ENCODE measurements at places on chromosomes 12 and 14.

DNA sequence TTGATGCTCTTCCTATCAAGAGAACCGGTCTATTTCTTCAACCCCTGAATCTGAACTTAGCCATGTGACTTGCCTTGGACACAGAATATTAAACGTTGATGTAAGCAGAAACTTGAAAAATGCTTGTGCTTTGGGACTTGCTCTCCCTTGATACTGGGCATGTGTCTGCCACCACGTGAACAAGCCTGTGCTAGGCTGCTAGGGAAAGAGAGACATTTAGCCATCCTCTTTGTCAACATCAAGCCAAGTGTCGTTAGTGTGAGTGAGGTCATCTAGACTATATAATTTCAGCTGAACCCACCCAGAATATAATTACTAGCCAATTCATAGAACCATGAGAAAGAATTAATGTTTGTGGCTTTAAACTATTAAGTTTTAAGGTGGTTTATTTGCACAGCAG lies 98.2 kb upstream of the TRHDE start:
- no peak for DNase-seq

DNA sequence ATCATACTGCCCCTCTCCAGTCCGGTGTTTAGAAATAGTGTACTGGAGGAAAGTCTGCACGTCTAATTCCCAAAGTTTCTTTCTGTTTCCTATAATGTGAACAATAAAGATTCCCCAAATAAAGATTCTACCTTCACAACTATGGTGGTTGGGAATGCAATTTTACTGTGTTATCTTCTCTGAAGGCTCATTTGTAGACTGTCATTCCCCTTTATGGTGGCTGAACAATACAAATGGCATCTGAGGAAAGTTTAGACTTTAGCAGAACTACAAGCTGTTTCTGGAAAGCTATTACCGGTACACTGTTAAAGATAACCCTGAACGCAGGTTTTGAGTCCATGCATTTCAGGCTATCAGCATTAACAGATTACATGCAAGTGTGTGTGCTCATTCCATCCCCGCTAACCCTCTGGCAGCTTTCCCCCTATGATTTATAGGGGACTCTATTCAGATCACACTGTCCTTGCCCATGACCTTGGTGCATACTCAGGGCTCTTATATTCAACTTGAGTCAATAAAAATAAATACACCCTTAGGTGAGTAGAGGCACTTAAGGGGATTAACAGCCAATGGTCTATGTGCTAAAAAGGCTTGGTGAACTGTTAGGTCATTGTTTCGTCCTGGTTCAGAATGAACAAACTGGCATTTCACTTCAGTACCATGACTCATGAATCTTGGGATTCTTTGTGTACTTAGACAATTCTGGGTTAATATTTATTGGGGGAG lies 60.7 kb upstream of the PYGL start:
- DNase-seq, result no peak

- no peak for DNase-seq
These were observed 6.1 kb downstream of the C12orf76 start for GRCh38 chr12:110042264-110042663.

- no peak for DNase-seq
These were observed 68.4 kb downstream of the CRACR2A start for GRCh38 chr12:3684449-3685051.

DNA sequence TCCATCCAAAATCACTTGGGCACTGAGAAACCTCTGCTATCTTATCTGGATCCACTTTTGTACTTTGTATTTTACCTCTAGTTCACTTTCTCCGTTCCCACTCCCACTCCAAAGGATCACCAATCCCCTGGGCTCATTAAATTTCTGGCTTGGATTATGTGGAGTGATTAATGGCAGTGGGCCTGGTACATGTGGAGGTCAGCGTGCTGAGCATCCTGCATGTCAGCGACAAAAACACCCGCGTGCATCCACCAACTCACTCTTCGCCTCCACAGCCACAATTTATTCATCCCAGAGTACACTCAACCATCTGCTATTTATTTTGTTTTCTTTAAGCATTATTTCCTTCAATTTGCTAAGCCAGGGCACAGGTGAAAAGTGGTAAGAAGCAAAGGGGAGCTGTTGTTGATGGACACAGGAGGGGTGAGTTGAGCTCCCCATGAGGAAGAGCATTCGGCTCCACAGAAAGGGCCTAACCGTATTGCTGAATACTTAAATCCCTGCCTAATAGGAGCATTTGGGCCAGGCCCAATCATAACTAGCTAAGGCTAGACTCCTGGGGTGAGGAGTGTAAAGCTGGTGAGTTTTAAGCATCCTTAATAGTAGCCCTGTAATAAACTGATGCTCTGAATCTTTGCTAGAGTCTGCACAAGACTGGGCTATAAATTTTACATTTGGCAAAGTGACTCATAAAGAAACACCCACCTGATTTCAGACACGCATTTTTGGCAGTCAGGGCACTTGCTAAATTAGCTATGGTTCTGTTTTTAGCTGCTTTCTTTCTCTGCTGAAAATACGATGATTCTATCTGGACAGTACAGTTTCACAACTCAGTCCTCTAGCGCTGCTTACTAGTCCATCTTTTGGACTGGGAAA lies 137.8 kb downstream of the SLC25A21 start:
- no peak for DNase-seq

DNA sequence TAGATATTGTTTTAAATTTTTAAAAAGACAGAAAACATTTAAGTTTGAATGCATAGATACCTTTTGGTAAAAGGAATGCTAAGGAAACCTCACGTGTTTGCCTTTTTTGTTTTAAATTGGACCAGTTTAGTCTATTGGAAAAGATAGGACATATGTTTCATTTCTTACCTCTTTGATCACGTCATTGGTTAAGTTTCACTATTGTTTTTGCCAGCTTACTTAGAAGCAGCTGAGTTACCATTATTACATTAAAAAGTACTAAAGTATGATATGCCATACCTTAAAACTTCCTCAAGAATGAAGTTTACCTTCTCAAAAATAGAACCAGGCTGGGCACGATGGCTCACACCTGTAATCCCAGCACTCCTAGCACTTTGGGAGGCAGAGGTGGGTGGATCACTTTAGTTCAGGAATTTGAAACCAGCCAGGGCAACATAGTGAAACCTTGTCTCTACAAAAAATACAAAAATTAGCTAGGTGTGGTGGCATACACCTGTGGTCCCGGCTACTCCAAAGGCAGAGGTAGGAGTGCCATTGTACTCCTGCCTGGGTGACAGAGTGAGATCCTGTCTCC lies 54.4 kb downstream of the SRGAP1 start:
- no peak for DNase-seq

DNA sequence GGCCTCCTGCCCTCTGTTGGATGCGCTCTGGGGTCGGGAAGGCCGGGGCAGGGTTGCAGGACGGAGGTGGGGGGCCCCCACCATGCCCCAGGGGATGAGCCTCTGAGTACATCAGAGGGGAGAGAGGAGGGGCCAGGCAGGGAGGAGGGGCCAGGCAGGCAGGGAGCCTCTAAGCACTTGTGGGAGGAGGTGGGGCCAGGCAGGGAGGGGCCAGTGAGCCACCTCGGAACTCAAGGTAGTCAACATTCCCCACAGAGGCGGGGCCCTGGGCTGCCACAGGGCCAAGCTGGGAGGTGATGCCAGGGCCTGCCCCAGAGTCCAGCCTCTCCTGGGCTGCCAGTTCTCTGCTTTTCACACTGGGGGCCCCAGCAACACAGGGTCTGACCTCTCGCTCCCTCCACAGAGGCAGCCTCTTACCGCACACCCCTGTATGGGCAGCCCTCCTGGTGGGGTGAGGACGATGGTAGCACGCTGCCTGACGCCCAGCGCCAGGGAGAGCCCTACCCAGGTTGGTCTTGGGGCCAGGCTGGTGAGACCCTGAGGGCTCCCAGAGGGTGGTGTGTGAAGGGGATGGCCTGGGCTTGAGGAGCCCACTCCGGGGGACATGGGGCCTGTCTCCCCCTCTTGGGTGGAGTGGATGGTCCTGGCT lies 17.4 kb downstream of the CEP170B start:
- no peak for DNase-seq

- DNase-seq, result no peak
These were observed 17.1 kb downstream of the ERP27 start for GRCh38 chr12:14921218-14921617.

GRCh38 chr14:70821584-70822529 lies 12.5 kb upstream of the MAP3K9 start:
- DNase-seq, result peak; percentile 39

DNA sequence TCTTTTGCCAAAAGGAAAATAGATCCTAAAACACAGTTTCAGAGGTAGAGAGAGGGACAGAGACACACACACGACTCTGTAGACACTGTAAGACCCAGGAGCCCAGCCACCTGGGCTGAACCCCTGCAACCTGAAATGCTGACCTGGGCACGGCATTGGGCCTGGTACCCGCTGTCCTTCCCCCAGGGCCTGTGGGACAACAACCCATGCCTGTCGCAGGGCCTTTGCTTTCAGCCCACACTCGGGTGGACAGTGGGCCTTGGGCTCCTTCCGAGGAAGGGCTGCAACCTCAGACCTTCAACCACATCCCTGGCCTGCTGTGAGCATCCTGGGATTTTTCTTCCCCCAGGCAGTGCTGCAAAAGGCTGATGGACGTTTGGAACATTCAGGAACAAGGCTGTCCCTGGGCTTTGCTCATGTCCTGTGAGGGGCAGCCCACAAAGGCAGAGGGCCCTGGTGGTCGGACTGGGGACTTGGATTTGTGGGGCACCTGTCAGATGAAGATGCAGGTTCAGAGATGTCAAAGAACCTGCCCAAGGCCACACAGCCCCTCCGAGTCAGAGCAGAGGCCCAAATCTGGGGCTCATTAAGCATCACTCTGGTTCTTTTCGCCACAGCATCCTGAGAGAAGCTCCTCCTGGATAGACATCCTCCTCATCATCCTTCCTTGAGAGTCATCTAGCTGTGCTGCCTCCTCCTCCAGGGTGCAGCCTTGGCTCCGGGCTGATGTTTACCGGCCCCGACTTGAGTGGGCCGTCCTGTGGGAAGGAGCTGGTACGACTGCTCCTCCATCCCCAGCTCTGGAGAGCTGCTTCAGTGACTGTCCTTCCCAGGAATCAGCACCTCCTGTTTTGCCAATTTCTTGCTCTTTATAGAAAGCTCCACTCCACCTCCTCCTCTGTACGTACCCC lies 32.7 kb downstream of the CCDC92 start:
- DNase-seq, result no peak

DNA sequence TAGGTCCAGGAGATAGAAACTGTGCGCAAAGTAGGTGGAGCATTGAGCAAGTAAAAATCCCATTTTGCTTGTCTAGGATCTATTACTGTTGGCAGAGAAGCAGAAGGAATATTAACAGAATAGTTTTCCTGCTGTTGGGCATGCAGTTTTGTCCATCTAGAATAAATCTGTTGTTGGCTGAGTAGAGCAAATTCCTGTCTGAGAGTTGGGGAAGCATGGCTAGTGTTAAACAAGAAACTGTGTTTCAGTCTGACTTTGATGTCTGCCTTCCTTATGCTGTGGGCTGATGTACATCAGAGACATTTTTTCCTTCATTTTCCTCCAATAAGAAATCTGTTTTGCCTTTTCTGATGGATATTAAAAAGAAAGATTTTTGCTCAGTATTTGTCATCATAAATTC lies 98.2 kb downstream of the RAD52 start:
- DNase-seq, result no peak
